ENCODE measurements at places on chromosomes 6 and 20. TPM values are rescaled to one million over a fixed set of nuclear protein-coding genes. Genes with fewer than 3 reads are reported as not detected.
A peak's percentile ranks its signal among the peaks of the same experiment; 100 is the strongest.

DNA sequence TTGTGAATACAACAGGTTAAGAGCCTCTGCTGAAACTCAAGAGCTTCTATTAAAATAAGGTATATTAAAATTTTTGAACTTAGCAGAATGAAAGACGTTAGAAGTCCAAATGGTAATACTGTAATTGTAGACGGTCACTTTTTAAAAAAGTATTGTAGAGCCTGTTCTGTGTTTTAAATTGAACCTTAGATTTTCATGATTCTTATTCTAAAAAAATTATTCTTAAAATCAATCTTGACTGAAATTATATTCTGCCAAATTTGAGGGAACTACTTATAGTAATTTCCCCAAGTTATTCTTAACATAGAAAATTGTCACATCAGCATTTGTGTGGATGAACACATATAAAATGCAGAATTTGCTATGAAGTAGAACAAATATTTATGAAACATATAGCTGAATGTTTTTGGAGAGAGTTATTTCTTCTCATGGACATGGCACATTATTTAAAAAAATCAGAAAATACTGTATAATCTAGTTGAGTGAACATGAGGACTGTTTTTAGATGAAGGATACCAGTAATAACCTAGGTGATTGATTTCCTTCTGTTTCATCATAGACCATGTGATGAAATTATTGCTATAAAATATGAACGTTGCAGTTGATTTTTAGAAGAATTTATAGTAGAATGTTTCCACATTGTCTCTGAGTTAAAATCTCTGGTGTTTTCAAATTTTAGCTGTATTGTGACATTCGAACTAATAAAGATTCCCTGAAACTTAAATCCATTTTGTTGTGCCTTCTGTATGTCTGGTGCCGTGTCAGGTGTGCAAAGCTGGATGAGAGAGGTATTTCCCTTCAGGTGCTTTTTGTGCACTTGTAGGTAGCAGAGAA lies 2.8 kb downstream of the TBPL1 start:
- no peak overlapping the region for H3K27ac ChIP-seq
- H3K4me3 ChIP-seq, result no peak overlapping the region
- no peak for DNase-seq
- peaks cover 55% of the 10 kb centered on the region for H3K4me1 ChIP-seq
- H3K27me3 ChIP-seq, result no peaks in the 10 kb centered on the region
- no peaks in the 10 kb centered on the region for H3K36me3 ChIP-seq

- H3K4me3 ChIP-seq, result no peak overlapping the region
- no peaks in the 10 kb centered on the region for H3K36me3 ChIP-seq
- no peak overlapping the region for H3K27ac ChIP-seq
- no peak for DNase-seq
- H3K27me3 ChIP-seq, result no peaks in the 10 kb centered on the region
Observed at GRCh38 chr20:39627765-39628164, 665.6 kb downstream of the DHX35 start.

DNA sequence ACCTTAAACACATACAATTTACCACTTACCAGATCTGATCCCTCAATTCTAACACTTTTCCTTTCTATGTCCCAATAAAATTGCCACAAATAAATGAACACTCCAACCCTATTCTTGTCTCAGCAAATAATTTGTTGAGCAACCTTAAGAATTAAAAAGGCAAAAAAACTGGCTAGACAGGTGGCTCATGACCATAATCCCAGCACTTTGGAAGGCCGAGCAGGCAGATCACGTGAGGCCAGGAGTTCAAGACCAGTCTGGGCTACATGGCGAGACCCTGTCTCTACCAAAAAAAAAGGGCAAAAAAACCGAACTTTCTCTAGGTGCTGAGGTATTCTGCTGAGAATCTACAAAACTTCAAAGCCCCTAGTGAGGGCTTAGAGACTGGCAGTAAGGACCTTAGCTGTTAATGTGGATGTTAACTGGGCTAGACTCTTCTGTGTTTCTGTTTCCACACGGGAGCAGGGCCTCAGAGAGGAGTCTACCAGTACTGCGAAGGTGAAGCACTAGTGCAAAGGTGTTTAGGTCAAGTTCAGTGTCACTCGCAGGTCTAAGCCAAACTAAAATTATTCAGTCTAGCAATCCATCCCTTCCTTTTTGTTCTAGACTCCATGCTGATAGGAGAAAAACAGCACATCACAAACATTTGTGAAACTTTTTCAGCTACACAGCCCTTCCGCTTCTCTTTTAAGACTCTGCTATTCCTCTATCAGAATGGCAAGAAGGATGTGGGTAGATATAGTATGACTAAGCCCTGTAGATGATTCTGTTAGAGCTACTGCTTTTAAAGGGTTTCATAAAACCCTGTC lies 2.6 kb downstream of the FASTKD5 start:
- peak overlapping the region; percentile 66 for H3K4me3 ChIP-seq
- peak overlapping the region; percentile 91 for H3K27ac ChIP-seq
- DNase-seq, result peak; percentile 42
- H3K4me1 ChIP-seq, result peaks cover 53% of the 10 kb centered on the region
- H3K27me3 ChIP-seq, result no peaks in the 10 kb centered on the region
- peaks cover 8% of the 10 kb centered on the region for H3K36me3 ChIP-seq

DDX43 gene
- total RNA-seq, result not detected

LZTS3 gene
- total RNA-seq, result 1.4 TPM

BPIFB4 gene
- not detected for total RNA-seq

MAS1 gene
- not detected for total RNA-seq

ELOVL2 gene
- total RNA-seq, result not detected

DNA sequence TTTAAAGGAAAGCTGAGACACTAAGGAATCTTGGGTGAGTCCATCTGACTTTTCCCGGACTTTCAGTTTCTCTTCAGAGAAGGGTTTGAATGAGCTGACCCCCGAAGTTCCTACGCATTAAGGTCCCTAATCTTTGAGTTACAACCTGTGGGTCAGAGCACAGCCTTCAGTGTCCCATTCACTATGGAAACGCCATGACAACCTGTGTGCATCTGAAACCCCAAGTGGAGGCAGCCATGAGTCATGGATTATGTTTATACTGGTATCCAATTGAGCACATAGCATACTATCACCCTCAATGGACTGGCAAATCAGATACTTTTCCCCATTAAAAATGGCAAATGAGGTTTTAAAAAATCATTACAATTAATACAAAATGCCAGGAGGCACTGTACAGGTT lies 11.4 kb downstream of the MYLK4 start:
- peaks cover 5% of the 10 kb centered on the region for H3K4me1 ChIP-seq
- no peak overlapping the region for H3K27ac ChIP-seq
- DNase-seq, result peak; percentile 40
- no peak overlapping the region for H3K4me3 ChIP-seq

GRCh38 chr6:124205921-124206320 lies 402.3 kb downstream of the NKAIN2 start:
- no peaks in the 10 kb centered on the region for H3K4me1 ChIP-seq
- H3K36me3 ChIP-seq, result no peaks in the 10 kb centered on the region
- no peak for DNase-seq
